Right atrium auricular region (tissue), 2 donors: ENCODE measurements at places on chromosomes 4 and X.

GRCh38 chr4:182231496-182231895 lies 11.7 kb upstream of the TENM3 start:
- H3K27ac ChIP-seq: no peak overlapping the region
- H3K4me1 ChIP-seq: no peaks in the 10 kb centered on the region

GRCh38 chr4:16676230-16676770 lies 222.1 kb downstream of the LDB2 start:
- H3K36me3 ChIP-seq: no peaks in the 10 kb centered on the region
- no peak overlapping the region for H3K4me3 ChIP-seq

DNA sequence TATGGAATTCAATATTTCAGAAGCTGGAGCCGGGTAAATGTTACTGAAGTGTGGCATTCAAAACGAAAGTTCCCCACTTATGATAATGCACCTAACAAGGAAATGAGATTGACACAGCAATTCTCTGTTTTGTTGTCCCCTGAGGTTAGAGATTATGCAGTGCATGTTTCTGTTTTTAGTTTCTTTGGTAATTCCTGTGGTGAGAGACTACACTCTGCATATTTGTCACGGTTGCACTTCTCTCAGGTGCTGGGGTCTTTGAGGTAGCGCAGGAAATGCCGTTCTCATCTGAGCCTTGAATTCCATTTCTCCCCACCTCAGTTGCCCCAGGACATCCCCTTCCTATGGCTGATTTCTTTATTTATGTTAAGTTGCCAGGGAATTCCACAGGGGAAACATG lies 15.3 kb upstream of the BEND4 start:
- no peaks in the 10 kb centered on the region for H3K36me3 ChIP-seq
- no peaks in the 10 kb centered on the region for H3K4me1 ChIP-seq
- no peak overlapping the region for H3K4me3 ChIP-seq
- no peaks in the 10 kb centered on the region for H3K27me3 ChIP-seq
- H3K27ac ChIP-seq: no peak overlapping the region

GRCh38 chrX:39805022-39805421 lies 292.7 kb downstream of the BCOR start:
- H3K4me3 ChIP-seq: no peak overlapping the region
- DNase-seq: no peak
- H3K4me1 ChIP-seq: peaks cover 13% of the 10 kb centered on the region
- no peaks in the 10 kb centered on the region for H3K36me3 ChIP-seq
- H3K27me3 ChIP-seq: no peaks in the 10 kb centered on the region

GRCh38 chrX:129791336-129791735 lies 11.6 kb downstream of the SASH3 start:
- H3K27me3 ChIP-seq: no peaks in the 10 kb centered on the region
- H3K4me1 ChIP-seq: no peaks in the 10 kb centered on the region
- DNase-seq: no peak

DNA sequence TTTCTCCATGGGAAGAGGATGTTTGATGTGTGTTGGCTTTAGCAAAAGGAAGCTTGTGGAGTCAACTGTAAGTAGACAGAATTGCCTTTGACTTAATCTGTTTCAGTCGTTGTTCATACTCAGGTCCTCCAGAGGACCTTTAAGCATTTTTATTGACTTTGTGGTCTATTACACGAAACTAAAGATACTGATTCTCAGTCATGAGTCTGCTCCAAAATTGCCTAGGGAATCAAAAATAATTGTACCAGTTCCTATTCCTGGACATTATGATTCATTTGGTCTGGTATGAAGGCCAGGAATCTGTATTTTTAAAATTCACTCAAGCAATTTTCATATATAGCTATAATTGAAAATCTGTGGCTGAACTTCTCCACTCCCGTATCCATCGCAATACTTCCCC lies 38.6 kb downstream of the AR start:
- DNase-seq: no peak
- H3K4me3 ChIP-seq: no peak overlapping the region
- no peaks in the 10 kb centered on the region for H3K27me3 ChIP-seq
- H3K36me3 ChIP-seq: no peaks in the 10 kb centered on the region
- H3K4me1 ChIP-seq: no peaks in the 10 kb centered on the region
- H3K27ac ChIP-seq: no peak overlapping the region

DNA sequence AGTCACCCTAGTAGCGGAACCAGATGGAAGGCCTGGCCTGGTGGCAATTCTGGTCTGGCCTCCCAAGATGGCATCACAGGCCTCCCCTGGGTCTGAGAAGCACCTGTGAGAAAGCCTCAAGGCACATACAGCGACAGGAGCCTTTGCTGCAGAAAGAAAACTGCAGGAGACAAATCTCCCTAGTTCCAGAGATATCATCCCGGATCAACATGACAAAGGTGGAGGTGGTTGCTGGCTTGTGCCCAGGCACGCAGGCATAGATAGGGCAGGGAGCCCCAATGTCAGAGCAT lies 93.6 kb downstream of the BCOR start:
- no peak overlapping the region for H3K27ac ChIP-seq
- H3K4me1 ChIP-seq: no peaks in the 10 kb centered on the region
- H3K36me3 ChIP-seq: no peaks in the 10 kb centered on the region
- DNase-seq: no peak

DNA sequence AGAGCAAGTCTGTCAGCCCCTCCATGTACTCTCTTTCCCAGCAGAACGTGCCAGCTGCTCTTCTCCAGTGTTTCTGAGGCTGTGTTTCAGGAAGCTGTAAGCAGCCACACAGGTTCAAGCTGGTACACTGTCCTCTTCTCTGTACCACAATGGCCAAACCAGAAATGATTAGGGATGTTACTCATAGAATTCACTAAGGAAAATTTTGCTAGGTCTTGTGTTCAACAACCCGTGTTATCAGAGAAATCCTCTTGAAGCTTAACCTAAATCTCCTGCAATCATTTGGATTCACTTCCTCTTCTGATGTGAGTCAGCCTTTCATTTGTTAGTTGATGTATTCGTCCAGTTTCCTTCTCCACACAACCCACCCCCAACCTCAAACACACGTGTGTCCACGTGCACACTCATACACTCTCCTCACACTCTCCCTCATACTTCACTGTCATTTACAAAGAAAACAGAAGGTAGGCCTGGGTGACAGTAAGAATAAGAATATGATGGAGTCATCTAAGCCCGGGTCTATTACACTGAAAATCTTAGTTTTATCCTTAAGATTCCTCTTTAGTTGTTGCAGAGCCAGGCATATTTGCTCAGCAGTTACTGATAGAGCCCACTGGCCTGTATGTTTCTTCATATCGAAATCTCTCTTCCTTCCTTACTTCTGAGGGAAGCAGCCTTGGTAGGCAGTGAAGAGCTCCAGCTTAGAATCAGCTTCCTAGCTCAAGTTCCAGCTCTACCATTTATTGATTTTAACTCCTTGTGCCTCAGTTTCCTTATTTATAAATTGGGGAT lies 63.4 kb downstream of the DCUN1D4 start:
- no peaks in the 10 kb centered on the region for H3K27me3 ChIP-seq
- H3K36me3 ChIP-seq: peaks cover 31% of the 10 kb centered on the region
- H3K4me3 ChIP-seq: no peak overlapping the region
- DNase-seq: no peak
- H3K4me1 ChIP-seq: no peaks in the 10 kb centered on the region
- no peak overlapping the region for H3K27ac ChIP-seq

GRCh38 chr4:26131711-26132110 lies 189.1 kb upstream of the RBPJ start:
- DNase-seq: no peak
- no peaks in the 10 kb centered on the region for H3K4me1 ChIP-seq
- no peaks in the 10 kb centered on the region for H3K27me3 ChIP-seq
- H3K4me3 ChIP-seq: no peak overlapping the region
- no peak overlapping the region for H3K27ac ChIP-seq

DNA sequence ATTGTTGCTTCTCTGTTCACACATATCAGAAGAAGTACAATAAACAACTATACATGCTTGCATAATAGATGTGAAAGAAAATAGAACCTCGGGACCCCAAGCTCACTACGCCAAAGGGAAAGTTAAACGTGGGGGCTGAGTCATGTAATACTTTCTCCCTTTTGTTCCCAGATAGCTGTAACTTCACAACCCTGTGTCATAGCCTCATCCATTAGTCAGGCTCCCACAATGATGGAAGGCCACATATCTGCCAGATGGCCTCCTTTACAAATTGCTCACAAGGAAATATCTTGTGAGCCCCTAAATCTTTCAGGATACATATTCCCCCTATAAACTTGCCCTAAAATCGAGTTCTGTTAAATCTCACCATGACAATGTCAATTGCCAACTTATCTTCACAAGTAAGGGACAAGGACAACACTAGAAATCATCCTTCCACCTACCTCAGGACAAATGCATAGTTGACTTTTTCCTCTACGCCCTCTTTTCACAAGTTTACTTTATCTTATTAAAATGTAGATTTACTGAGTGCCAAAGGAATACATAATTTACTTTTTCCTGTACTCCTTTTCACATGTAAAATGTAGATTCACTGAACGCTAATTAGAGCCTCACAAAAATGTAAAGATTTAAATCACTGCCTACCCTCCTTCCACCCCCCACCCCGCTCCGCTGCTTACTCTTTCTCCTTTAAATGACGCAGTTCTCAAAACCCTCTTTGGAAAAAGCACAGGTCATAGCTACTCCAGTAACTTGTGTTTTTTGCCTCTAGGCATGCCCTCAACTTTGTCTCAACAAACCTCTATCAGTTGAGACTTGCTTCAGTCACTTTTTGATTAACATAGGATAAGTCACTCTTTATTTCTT lies 477.1 kb downstream of the DTHD1 start:
- no peak overlapping the region for H3K4me3 ChIP-seq
- H3K27me3 ChIP-seq: no peaks in the 10 kb centered on the region
- H3K36me3 ChIP-seq: no peaks in the 10 kb centered on the region

DNA sequence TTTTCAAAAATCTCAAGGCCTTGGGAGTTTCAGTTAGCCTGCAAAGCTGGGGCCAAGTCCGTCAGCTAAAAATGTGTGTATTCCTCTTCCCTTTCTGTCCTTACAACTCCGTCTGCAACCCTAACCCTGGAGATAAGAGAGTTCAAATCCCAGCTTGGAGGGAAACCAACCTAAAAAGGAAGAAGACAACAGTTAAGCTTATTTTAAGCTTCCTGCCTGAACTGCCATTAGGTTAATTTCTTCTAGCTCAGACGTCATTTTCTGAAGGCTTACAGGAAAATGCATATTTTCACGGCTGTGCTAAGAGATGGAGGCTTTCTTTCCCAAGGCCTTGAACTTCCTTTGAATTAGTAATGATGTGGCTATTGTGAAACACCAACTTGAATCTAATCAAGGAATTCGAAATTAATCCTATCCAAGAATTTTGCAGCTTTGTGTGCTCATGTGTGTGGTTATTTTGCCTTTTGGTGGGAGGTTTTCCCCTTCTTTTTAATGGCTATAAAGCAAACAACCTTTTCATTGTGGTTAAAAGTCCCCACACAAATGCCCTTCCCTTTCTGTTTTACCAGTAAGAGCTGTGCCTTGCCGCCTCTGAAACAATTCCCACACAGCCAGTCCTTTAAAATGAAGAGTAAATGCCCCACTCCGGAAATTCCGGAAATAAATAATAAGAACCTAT lies 103.5 kb downstream of the IRF2 start:
- H3K36me3 ChIP-seq: no peaks in the 10 kb centered on the region
- H3K27ac ChIP-seq: no peak overlapping the region
- H3K4me3 ChIP-seq: no peak overlapping the region
- DNase-seq: no peak
- H3K4me1 ChIP-seq: no peaks in the 10 kb centered on the region
- no peaks in the 10 kb centered on the region for H3K27me3 ChIP-seq

DNA sequence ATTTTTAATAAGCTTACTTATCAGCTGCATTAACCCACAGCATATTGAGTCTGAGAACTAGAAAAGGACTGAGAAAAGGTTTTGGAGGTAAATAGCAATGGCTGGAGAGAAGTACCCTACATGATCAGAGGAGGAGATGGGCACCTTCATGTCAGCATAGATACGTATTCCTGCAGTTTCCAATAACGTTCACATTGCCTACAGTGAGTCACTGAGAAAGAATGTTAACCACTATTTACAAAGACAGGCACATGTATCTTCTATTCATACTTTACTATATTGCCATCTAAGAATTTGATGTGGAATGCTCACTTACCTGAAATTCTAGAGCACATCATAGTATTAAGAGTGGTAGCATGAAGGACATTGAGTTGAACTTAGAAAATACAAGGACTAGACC lies 92.5 kb downstream of the TLL1 start:
- no peaks in the 10 kb centered on the region for H3K36me3 ChIP-seq
- no peaks in the 10 kb centered on the region for H3K27me3 ChIP-seq
- H3K4me1 ChIP-seq: no peaks in the 10 kb centered on the region
- DNase-seq: no peak
- no peak overlapping the region for H3K27ac ChIP-seq

DNA sequence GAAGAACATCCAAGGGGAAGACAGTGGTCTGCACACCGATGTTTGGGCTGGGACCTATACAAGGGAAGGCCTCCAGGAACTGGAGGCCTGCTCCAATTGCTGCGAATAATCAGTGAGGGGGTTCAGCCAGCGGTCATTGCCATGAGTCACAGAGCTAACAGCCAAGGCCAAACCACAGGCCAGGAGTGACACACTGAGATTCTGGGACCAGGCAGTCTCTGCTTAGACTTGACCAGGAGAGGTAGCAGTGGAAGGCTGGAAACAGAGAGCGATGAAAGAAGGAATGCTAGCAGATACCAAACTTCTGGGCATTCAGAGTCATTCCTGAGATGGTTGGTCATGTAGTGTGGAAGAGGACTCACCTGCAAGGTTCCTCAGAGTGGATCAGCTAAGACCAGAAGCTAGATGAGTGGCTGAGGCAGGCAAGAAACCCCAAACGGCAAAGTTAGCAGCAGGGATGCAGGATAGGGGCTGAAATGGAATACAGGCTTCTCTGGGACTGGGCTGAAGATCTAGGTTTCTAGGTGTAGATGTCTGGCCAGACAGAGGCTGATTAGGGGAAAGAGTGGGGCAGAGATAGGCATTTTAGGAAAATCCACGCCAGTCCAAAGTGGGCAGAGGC lies 54.7 kb downstream of the CNGA2 start:
- no peaks in the 10 kb centered on the region for H3K27me3 ChIP-seq
- H3K27ac ChIP-seq: no peak overlapping the region
- DNase-seq: peak; percentile 66
- no peak overlapping the region for H3K4me3 ChIP-seq
- H3K36me3 ChIP-seq: no peaks in the 10 kb centered on the region
- H3K4me1 ChIP-seq: no peaks in the 10 kb centered on the region

GRCh38 chrX:40009462-40009851 lies 88.3 kb downstream of the BCOR start:
- H3K27ac ChIP-seq: peak overlapping the region; percentile 27
- H3K4me1 ChIP-seq: peaks cover 63% of the 10 kb centered on the region
- H3K27me3 ChIP-seq: peaks cover 4% of the 10 kb centered on the region
- H3K36me3 ChIP-seq: no peaks in the 10 kb centered on the region

GRCh38 chrX:24563291-24564010 lies 83.7 kb downstream of the PCYT1B start:
- H3K4me3 ChIP-seq: no peak overlapping the region
- H3K27ac ChIP-seq: no peak overlapping the region
